ENCODE measurements at places on chromosomes 1 and 21.
A peak's percentile ranks its signal among the peaks of the same experiment; 100 is the strongest.

DNA sequence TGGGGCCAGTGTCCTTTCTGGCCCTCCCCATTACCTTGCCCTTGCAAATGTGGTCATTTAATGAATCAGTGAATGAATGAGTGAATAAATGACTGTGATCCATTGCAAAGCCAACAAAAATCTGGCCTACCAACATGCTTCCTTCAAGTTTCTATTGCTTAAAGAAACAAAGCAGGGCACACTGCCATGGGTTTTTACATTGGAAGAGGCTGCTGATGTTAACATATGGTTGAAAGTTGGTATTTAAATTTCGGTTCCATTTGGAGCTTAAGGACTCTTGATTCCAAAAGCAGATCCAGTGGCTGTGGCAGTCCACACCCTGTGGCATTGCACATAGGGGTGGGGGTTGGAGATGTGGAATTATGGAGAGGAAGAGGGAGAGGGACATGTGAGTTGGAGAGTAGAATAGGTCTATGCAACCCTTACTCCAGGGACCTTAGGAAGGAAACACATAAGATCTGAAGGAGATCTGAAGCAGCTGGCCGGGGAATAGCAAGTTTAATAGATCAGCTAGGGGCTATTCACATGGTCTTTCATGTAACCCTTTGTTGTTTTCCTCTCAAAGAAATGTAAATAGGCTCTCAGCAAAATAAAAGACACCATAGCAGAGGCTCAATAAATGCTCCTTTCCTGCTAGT lies 7.2 kb downstream of the ABCA4 start:
- DNase-seq, result no peak

DNA sequence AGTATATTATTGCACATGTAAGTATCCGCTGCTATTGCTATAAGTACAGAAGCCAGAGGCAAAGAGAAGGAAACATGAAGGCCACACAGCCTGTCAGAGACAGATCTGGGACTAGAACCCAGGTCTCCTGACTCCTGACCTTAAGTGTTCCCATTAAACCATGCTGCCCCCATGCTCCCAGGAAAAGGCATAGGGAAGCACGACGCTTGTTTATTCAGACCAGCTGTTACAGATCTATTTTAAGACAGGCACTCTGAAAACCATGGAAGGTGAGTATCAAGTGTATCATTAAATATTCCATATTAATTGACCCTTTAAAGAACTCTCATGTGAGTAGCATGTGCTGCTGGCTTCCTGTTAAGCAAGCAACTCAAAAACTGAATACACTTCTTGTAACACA lies 11.4 kb downstream of the VAV3 start:
- DNase-seq, result no peak

DNA sequence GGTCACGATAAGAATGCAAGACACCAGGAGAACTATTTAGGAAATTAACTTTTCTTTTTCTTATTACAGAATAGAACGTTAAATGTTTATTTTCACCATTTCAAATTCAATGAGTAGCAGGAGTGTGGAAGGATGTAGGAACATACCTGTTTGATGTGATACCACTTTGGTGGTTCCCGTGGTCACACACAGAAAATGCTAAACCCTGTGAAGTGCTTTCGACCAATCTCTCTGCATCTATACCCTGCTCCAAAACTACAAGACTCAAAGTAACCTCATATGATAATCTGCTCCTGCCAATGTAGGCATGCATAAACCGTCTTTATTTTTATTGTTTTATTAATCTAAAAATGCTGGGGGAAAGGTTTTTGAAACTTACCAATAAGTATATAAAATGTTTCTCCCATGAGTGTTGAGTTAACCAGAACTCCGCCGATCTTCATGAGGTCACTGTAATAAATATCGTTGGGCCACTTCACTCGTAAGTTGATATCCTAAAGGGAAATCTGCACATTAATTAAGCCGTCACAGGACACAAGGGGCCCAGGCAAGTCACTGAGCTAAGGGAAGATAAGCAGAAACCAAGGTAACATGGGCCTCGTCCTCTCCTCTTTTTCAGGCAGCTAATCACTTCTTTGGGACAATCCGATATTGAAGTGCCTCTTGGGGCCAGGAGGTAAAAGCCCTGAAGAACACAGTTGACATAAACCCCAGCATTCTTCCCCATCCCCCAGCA lies 60.6 kb downstream of the SIM2 start:
- DNase-seq, result no peak

DNA sequence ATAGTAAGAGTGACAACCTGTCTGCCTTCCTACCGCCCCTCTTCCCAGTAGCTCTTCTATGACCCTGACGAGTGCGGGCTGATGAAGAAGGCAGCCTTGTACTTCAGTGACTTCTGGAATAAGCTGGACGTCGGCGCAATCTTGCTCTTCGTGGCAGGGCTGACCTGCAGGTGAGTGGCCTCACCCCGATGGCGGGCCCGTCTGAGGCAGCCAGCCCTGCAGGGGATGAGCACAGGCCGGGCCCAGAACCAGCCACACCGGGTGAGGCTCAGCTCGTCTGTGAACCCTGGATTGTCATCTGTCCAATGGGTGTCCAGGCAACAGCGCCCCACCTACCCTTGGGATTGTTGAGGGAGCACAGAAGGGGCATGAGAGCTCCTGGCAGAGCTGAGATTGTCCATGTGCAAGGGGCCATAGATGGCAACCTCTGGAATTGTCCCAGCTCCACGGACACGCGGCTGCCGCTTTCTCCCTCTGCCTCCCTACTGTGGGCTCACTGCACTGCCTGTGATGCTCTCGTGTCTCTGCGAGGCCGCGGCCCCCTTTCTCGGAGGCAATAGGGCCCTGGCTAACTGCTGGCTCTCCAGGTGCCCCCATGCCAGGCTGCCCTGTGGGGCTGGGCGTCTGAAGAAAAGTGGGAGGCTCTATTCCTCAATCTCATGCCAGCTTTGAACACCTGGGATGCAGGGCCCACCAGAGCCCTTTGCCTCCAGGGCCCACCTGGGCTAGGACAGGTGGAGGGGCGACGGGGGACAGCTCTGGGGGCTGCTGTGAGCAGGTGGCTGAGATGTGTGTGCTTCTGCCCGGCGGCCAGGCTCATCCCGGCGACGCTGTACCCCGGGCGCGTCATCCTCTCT lies 50.0 kb upstream of the LRRC3 start:
- DNase-seq, result no peak

DNA sequence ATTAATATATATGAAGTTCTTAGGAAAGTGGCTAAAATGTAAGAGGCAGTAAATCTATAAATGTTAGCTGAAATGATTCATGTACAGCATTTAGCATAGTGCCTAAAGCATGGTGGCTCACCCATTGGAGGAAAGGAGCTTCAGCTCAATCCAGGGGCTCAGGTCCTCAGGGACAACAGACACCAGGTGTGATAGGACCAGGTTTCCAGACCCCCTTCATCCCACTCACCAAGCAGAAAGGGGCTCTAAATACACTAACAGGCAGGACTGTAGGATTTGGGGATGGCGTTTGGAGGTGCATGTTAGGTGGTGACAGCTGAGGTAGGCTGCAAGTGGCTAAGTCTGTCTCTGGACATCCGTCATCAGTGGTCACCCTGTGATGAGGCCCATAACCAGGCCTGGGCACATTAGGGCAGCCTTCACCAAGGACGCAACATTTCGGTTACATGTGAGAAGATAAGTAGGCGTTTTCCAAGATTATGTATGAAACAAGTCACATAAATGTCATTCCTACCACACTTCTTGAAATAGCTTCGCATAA lies 233.1 kb downstream of the C1orf94 start:
- DNase-seq, result no peak

- DNase-seq, result no peak
Observed at GRCh38 chr1:223319398-223319797, 44.6 kb downstream of the SUSD4 start.

GRCh38 chr1:245651093-245651492 lies 496.3 kb downstream of the KIF26B start:
- no peak for DNase-seq

GRCh38 chr1:169138866-169139670 lies 32.6 kb downstream of the ATP1B1 start:
- no peak for DNase-seq

- no peak for DNase-seq
Observed at GRCh38 chr21:29332461-29333362, 34.0 kb downstream of the BACH1 start.

- DNase-seq, result peak; percentile 0
Observed at GRCh38 chr21:24428591-24429199, 1178.6 kb downstream of the MRPL39 start.

DNA sequence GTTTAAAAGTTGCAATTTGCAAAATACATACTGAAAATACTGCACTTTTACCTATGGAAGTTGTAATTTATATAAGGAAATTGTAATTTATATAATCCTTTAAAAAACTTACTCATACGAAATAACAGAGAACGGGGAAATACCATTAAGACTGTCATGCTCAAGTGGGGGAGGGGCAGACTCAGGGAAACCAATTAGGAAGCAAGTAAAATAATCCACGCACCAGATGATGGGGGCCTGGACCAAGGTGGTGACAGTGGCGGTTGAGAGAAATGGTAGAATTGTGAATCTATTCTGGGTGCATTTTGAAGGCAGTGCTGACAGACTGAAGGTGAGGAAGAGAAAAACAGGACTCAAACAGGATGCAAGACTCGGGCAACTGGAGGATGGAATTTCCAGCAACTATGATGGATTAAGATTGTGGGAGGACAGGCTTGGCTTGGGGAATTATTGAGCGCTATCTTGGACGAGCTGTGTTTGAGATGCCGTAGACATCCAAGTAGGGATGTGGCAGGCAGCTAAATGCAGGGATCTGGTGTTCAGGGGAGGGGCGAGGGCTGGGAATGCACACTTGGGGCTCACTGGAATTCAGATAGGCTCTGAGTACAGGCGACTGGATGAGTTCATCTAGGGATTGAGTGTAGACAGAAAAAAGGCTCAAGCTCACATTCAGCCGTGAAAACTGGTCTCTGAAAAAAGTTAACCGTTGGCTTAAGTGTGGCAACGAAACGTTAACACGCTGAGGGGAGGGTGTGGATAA lies 977 bp downstream of the LCA5L start:
- DNase-seq, result no peak

GRCh38 chr1:162168261-162168660 lies 98.8 kb downstream of the NOS1AP start:
- peak; percentile 72 for DNase-seq

- DNase-seq, result no peak
Observed at GRCh38 chr1:229440851-229441537, 7.1 kb upstream of the ACTA1 start.

GRCh38 chr1:63615768-63616420 lies 22.7 kb downstream of the PGM1 start:
- peak; percentile 67 for DNase-seq

DNA sequence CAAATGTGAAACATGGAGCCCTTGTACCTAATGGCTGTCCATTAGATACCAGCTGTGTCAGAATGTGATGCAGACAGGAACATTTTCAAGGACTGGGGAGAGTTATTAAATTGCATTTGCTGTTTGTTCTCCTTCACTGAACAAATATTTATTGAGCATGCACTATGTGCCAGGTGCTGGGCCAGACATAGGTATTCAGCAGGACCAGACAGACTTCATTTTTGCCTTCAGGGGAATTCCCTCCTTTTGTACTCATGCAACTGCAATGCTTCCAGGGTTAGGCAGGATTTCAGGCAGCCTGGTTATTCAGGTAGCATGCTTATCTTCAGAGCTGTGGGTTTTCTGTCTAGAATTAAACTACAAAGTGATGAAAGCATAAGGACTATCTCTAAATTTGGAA lies 64.2 kb upstream of the SMYD2 start:
- DNase-seq, result no peak

DNA sequence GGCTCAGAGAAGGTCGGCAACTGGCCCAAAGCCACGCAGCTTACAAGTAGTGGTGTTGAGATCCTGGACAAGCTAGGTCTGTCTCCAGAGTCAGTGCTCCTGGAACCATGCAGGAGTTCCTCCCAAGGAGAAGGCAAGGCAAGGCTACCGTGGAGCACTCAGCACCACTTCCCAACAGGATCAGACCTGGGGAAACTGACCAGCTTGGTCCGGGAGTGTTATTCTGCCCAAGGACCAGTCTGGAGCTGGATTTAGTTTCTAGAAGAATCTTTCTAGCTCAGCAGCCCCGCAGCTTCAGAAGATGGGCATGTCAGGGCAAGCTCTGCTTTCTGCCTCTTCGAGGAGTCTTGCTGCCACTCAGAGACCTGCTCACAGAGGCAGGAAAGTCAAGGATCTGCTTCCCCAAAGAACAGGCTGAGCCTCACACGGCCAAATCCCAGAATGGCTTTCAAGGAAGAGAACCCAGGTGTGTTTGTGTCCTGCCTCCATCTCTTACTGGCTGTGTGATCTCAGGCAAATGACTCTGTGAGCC lies 302.8 kb downstream of the MATN1 start:
- DNase-seq, result no peak

DNA sequence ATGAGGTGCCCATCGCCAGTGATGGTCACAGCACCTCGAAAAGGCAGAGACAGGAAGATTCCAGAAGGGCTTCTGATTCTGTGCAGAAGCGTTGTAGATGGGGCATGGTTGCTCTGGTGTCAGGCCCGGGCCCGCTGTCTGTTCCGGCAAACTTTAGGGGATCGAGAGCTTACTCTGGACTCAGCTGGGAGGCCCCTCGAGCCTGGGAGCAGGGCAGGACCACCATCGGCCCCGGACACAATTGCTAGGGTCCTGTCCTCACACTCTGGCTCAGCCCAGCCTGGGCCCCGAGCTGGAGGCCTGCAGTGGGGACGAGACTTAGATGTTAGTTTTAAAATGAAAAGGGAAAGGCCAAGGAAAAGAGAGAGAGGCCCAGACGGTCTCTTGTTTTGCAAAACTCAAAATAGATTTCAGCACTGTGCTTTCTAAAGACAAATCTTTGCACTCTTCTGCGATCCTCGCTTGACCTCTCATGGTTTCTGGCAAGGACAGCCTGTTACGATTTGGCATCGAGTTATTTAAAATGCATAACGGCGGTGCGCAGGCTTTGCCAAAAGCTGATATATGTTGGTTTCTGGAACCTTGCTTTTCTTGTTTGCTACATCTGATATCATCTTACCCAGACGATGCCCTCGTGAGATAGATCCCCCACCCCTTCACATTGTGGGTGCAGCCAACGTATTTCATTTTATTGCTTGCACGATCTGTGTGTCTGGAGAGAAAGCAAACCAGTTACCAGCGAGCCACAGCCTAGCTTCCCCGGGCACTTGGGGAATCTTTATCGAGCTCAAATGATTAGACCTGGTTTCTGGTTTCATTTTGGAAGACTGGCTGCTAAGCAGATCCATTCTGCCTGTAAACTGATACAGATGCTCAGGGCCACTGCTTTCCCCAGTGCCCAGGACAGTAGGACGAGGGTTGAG lies 58.0 kb downstream of the PRDM16 start:
- no peak for DNase-seq

DNA sequence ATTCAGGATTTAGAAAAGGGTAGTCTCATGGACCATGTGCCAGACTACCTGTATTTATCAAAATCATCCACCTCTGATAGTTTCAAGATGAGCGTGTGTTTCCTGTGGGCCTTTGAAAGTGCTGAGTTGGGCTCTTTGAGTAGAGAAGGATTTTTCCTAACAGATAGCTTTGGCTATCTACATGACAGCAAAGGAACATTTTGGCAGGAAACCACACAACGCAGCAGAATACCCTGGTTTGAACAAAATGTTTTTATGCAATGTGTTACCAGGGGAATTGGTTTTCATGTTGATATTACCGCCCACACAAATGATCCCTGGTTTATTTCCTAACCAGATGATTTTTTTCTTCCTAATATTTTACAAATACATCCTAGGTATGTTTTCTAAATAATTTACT lies 431.4 kb downstream of the NEGR1 start:
- DNase-seq, result no peak

- DNase-seq, result no peak
Observed at GRCh38 chr21:31629972-31630711, 29.4 kb upstream of the SOD1 start.

- no peak for DNase-seq
Observed at GRCh38 chr1:1862905-1863547, 27.9 kb downstream of the GNB1 start.
